ENCODE measurements at places on chromosomes 5 and 9. TPM values are rescaled to one million over a fixed set of nuclear protein-coding genes. Genes with fewer than 3 reads are reported as not detected.

GIN1 gene
- total RNA-seq = 7.1 TPM

SLC36A3 gene
- total RNA-seq = not detected

ARL15 gene
- 40.5 TPM for total RNA-seq

FOXD4L3 gene
- not detected for total RNA-seq

ZNF454 gene
- total RNA-seq = 2.5 TPM

GHR gene
- total RNA-seq = 3.5 TPM

TAF11L5 gene
- not detected for total RNA-seq

CNTFR gene
- 0.44 TPM for total RNA-seq

TMEM174 gene
- not detected for total RNA-seq

CDC37L1 gene
- 24.4 TPM for total RNA-seq
